ENCODE measurements at places on chromosomes 5 and 9.
A peak's percentile ranks its signal among the peaks of the same experiment; 100 is the strongest.

- peak; percentile 57 for DNase-seq
Measured at GRCh38 chr9:121372239-121373010, 2.4 kb upstream of the STOM start.

DNA sequence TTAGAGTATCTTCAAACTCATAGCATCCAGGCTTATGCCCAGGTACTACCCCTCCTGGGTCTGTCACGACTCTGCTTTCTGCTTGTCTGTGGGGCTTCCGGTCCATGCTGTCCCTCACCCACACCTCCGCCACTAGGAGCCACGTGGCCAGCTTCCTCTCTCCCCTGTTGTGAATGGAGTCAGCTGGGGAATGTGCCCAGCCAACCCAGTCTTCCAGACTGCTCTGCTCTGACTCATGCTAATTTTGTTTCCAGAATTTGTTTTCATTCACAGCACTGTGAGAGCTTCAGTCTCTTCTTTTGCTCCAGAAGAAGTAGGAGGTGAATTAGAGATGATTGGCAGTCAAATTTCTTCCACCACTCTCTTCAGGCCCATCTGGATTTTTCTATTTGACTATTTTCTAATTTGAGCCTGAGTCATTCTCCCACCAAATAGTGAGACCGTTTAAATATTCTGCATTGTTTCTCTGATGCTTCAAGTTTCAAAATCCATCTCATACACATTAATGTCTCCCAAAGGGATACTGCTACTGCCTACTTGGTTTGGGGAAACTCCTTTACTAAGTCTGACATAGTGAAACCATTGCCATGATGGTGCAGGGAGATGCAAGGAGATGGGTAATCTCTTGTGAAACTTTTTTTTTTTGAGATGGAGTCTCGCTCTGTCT is 424.1 kb upstream of the KIF2A start:
- no peak for DNase-seq

GRCh38 chr5:112479418-112479817 is 60.3 kb upstream of the EPB41L4A start:
- DNase-seq = no peak

DNA sequence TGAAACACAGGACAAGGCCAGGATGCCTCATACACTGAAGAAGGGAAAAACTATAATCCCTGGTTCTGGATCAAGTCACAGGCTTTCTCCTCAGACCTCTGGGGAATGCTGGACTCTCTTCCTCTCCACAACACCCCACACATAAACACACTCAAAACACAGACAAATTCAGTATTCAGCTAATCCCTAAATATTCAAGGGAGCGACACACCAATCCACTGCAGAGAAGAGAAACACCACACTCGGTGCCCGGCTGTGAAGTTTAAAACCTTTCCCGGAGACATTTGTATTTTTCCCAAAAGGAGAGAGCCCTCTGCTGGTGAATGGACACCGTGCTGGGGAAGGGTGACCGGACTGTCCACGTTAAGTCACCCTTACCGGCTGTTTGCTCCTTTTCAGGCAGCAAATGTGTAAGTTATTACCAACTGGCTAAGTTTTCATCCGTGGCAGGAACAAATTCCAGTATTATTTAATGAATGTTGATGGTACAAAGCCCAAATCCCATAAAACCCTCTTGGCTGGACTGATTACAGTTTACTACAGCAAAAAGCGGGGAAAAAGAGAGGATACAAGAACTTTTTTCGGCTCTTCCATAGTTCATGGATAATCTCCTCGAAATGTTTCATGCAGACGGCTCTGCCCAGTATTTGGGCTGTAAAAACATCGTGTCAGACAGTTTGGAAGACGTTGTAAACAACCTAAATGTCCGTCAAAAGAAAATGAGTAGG is 130.9 kb upstream of the SLC30A5 start:
- peak; percentile 38 for DNase-seq

DNA sequence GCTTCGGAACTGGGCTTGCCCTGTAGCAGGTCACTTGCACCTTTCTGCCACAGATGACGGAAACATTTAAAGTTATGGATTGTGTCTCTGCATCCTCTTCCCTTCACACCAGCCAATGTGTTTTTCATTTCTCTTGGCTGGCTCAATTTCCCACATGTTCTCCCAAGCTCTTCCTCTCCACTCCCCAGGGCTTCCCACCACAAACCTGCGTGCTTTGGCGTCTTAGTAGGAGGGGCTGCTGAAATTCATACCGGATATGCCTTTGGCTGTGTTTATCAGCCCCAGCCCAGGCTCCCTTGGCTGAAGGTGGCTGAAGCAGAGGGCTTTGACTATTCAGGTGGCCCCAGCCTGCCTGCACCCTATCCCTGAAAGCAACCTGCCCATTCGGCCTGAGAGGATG is 32.1 kb downstream of the ADRB2 start:
- DNase-seq = peak; percentile 23

DNA sequence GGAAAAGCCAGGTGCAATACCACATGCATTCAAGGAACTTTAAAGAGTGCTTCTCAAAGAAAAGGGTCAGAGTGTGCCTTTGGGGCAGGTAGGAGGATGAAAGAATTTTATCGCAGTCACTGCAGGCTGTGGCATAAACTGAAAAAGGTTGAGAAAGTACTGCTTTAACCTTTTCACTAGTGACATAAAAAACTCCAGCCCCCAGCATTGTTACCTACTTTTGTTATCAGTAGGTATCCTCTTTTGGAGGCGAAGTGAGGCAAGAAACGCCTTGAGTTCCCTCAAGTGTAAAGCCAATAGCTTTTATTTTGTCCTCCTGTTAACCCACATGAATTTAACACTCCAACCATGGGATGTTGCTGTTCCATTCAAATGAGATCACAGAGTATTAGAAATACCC is 64.7 kb upstream of the CHD1 start:
- no peak for DNase-seq

GRCh38 chr5:85109616-85110015 is 724.9 kb upstream of the EDIL3 start:
- DNase-seq = no peak

DNA sequence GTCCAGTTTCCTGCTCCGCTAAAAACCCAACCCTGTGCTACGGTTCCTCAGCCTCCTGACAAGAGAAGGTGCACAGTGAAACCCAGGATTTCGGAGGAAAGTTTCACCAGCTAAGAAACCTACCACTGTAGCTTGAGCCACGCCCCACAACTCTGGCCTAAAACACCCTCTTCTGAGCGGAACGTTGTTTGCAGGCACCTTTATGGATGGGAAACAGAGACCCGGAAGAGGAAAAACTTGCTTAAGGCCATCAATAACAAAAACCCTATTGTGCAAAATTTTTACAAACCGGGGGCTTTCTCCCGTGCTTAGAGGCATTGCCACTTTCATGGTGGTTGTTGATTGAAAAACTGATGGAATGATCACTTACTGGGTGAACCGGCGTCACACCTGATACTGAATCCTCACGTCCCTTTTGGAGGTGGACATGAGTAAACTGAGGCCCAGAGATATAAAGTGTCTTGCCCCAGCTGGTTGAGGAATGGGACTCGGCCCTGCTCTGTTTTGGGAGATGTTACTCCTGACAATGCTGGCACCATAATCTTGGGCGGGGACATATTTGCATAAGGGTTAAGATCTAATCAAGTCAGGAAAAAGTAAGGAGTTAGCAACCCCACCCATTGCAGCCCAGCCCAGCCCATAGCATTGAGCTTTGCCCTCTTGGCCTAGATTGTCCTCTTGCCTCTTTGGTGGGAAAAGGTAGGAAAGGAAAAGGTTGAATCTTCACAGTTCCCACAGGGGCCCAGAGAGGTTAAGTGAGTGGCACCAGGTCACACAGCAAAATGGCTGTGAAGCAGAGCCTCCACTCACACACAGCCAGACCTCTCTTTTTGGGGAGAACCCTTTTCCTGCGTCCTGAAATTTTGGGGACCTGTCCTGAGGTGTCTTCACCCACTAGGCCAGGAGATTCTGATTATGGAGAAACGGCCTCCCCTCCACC is 23.2 kb upstream of the PTGS1 start:
- no peak for DNase-seq

DNA sequence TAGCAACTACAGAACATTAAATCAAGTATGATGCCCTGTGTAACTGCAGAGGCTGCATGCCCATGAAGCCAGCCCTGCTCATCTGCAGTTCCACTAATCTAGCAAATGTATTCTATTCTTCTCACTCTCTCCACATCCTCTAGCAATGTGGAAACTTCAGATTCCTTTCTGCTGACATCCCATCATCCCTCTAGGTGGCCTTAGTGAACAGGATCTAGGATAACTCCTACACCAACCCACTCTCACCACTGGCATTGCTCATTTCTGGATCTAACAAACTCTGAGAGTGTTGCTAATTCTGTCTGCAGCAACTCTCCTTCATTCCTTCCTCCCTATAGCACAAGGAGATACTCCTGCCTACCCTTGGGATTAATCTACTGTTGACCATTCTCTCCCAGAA is 80.8 kb downstream of the FAM81B start:
- DNase-seq = no peak

GRCh38 chr9:107439991-107440456 is 49.5 kb downstream of the KLF4 start:
- no peak for DNase-seq

GRCh38 chr5:67065696-67066095 is 130.9 kb downstream of the CD180 start:
- DNase-seq = no peak

- peak; percentile 29 for DNase-seq
Measured at GRCh38 chr9:134283111-134283515, 43.1 kb upstream of the RXRA start.

DNA sequence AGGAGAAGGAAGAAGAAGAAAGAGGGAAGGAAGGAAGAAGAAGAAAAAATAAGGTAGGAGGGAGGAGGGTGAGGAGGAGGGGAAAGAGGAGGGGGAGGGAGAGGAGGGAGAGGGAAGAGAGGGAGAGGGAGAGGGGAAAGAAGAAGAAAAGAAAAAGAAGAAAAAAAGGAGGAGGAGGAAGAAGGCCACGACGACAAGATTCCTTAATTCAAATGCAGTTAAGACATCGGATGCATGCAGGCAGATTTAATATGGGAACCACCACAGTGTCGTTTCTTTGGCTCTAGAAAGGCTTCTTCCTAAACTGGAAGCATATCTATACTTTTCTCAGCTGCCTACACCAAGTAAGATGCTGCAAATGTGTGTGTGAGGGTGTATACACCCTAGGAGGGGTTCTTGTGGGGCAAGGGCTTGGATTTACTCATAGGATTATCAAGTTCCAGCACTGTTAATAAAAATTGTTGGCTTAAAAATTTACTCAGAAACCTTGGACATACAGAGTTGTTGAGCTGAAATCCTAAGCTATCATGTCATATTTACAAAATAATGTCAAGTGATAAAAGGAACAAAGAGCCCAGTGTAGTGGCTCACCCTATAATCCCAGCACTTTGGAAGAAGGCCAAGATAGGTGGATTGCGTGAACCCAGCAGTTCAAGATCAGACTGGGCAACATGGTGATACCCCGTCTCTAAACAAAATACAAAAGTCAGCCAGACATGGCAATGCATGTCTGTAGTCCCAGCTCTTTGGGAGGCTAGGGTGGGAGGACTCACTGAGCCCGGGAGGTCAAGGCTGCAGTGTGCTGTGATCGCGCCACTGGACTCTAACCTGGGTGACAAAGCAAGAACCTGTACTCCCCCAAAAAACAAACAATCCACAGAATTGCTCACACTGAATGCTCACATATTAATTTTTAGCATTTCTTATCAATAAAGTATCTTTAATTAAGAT is 108.5 kb downstream of the UBAP2 start:
- no peak for DNase-seq
